GM13976 (cell line): ENCODE measurements at places on chromosomes 7 and 10.
A peak's percentile ranks its signal among the peaks of the same experiment; 100 is the strongest.

GRCh38 chr7:149881328-149882247 is 7.8 kb downstream of the ATP6V0E2 start:
- no peak for DNase-seq

- DNase-seq: no peak
Observed at GRCh38 chr10:70829543-70829942, 13.8 kb downstream of the SGPL1 start.

DNA sequence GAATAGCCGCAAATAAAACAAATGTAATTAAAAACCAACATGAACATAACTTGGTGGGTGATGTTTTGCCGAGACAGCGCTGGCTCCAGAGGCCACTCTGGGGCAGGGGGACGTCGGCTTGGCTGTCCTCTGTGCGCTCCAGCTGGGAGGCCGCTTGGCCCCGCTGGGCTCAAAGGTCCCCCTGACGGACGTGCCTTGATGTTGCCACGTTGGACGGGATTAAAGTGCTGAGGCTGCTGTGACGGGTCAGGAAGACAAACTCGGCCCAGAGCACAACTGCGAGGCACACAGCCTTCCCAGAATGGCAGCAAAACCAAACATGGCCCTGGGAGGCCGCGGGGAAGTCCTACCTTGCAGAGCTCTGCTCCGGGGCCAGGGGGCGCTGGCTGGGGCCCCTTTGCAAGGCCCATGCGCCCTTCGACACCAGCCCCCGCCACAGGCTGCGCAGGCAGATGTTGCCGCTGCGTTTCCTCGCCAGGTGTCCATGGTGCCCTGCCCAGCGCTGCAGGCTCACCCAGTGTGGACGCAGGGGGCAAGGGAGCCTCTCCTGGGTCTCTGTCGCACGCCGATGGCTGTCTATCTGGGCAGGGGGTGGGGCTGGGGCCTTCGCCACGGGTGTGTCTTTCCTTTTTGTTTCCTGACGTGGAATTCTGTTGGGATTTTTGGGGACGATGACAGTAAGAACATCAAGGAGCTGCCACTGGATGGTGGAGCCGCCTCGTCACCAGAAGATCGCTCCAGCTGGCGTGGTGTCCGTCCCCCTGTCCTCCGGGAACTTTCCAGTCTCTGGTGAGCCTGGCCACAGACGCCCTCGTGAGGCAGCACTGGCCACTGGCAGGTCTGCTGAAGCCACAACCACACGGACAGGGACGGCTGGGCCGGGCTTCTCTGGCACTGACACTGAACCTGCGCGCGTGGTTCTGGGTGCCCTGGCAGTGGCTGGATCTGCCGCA is 99.6 kb upstream of the DIP2C start:
- peak; percentile 80 for DNase-seq

- DNase-seq: no peak
Observed at GRCh38 chr7:151982806-151983205, 26.6 kb downstream of the GALNTL5 start.

DNA sequence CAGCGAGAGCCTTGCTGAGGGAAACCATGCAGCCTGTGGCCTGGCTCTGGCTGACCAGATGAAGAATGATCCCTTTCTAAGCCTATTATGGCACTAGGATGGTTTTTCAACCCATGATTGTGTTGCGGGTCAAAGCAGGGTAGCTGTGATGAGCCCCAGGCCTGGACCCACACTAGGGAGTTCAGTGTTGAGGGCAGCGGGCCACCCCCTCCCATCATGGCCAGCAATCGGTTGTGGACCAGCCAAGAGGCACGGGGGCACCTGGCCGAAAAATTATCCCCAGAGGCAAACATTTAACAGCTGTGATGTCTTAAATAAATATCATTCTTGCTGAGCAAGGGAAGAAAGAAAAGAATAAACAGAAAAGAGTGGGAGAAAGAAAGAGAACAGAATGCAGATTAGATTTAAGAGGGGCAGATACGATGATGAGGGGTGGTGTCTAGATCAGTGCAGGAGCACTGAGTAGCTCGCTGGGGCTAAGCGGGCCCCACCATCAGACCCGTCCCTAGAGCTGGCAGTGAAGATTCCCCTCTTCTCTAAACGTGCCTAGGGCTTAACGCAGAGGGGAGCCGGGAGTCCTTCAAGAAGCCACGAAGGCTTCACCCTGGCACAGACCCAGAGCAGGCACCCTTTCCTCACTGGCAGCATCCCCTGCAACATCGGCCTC is 82.7 kb downstream of the SLC37A3 start:
- no peak for DNase-seq

GRCh38 chr10:91374052-91374451 is 36.1 kb upstream of the HECTD2 start:
- no peak for DNase-seq

DNA sequence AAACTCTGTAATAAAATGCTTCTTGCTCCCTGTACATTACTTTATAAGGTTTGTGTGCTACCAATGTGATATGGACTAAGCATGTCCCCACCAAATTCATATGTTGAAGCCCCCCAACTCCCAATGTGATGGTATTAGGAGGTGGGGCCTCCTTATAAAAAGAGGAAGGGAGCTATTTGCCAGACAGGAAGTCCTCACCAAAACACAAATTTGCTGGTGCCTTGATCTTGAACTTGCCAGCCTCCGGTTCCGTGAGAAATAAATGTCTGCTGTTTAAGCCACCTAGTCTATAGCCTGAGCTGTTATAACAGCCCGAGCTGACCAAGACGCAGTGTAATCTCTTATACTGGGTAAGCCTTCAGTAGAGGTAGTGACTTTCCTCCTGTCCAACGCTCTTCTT is 114.5 kb downstream of the INHBA start:
- DNase-seq: no peak

- DNase-seq: no peak
Observed at GRCh38 chr7:2289111-2289586, 25.1 kb downstream of the SNX8 start.

- no peak for DNase-seq
Observed at GRCh38 chr7:92251181-92251580, 5.4 kb downstream of the ANKIB1 start.

DNA sequence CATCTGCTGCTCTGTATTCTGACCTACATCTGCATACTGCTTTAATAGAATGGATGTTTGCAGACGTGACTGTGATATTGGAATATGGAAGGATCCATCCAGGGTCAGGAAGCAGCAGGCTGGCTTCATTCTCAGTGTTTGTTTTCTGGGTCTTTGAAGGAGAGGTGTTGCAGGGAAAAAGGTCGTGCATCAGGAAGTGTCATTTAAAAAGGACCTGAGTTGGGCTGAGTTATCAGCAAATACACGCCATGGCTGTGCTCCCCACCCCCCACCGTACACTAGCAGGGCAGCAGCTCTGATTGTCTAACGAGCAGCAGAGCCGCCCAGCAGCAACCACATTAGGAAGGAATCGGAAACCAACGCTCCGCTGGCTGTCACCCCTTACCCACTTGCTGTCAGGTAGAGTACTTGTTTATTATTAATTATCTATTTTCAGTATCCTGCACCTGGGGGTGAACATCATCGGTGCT is 63.1 kb upstream of the STEAP1B start:
- DNase-seq: no peak

GRCh38 chr7:28083164-28083997 is 97.2 kb downstream of the JAZF1 start:
- no peak for DNase-seq

- no peak for DNase-seq
Observed at GRCh38 chr7:102044984-102045673, 227.7 kb downstream of the CUX1 start.

- DNase-seq: no peak
Observed at GRCh38 chr7:76233538-76234281, 32.0 kb downstream of the SRRM3 start.

DNA sequence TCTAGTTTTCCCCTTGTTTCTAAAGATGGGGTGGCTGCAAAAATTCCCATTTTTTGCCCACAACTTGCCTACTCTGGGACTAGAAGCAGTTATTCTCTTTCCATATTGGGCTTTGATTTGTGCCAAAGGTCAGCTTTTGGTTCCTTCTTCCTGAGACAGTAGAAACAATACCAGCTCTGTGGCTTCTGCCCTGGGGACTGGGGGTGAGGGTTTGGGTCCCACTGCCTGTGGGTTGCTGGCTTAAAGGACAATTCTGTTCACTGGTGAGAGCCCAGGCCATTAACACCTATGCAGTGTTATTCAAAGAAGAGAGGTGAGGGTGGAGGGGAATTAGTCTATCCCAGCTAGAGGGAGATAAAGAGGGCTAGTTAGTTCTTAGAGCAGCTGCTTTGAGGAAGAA is 171.5 kb downstream of the CPEB3 start:
- DNase-seq: no peak
